ENCODE measurements at places on chromosomes 16 and 17.

GRCh38 chr16:25699069-25699468 is 7.3 kb downstream of the HS3ST4 start:
- no peak for DNase-seq

- DNase-seq: no peak
Measured at GRCh38 chr16:23089111-23089510, 60.1 kb downstream of the USP31 start.

- no peak for DNase-seq
Measured at GRCh38 chr17:80485846-80486245, 9.4 kb upstream of the NPTX1 start.

DNA sequence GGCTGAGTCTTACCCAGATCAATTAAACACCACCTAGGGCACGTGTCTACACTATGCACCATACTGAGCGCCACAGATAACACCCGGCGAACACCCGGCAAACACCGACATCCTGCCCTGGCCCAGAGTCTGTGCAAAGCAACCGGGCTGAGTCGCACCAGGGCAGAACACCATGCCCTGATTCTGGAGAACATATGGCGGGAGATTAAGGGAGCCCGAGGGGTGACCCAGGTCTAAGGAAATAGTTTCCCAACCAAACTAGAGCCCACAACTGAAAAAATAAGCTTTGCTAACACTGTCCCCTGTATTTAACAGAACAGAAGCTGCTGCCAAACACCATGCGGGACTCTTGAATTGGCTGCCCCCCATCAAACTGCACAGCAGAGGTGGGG is 22.1 kb downstream of the MYO18A start:
- no peak for DNase-seq

GRCh38 chr16:80277182-80277581 is 263.6 kb upstream of the DYNLRB2 start:
- no peak for DNase-seq

DNA sequence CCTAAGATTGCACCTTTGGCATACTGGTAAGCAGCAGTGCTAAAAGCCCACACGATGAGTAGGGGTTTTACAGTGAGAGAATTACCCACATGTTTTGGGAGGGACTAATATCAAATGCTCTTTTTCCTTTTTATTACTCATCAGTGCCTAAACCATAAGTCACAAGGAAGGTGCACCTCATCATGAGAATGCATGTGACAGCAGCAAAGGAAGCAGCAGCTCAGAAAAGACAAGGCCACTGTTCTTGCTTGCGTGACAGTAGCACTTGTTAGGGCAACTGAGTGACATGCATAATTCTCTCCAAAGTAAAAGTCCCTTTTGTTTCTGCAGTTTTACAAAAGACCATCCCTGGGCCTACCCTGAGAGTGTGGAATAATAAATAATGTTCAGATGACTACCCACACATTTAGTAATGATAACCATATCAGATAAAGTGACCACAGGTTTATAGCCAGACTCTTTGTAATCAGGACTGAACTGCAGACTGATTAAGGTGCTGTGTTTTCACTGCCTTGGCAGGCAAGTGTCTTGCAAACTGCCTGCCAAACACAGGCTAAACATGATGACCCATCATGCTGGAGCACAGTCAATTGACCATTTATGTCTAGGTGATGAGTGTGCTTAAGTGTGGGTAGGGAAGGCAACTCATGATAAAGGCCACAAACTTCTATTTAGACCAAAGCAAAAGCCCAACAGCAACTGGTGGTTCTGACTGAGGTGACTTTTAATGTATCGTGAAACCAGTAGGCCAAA is 1751.4 kb downstream of the TP53TG3F start:
- DNase-seq: no peak

DNA sequence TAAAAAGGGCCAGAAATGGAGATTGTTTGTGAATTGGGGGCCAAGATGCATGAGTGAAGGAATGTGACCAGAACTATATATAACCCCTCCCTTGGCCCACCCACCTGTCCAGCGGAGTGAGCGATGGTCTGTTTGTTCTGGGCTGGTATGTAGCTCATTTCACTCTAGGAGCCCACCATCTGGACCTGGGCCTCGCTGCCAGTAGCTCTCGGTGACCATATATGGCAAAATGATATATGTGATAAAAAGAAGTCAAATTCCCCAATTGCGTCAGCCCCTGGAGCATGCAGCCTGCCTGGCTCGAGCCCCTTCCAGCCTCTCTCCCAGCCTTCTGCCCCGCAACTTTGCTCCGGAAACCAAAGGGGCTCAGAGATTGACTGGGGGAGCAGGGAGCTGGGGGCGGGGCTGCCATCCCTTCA is 47.3 kb downstream of the CCDC42 start:
- no peak for DNase-seq

DNA sequence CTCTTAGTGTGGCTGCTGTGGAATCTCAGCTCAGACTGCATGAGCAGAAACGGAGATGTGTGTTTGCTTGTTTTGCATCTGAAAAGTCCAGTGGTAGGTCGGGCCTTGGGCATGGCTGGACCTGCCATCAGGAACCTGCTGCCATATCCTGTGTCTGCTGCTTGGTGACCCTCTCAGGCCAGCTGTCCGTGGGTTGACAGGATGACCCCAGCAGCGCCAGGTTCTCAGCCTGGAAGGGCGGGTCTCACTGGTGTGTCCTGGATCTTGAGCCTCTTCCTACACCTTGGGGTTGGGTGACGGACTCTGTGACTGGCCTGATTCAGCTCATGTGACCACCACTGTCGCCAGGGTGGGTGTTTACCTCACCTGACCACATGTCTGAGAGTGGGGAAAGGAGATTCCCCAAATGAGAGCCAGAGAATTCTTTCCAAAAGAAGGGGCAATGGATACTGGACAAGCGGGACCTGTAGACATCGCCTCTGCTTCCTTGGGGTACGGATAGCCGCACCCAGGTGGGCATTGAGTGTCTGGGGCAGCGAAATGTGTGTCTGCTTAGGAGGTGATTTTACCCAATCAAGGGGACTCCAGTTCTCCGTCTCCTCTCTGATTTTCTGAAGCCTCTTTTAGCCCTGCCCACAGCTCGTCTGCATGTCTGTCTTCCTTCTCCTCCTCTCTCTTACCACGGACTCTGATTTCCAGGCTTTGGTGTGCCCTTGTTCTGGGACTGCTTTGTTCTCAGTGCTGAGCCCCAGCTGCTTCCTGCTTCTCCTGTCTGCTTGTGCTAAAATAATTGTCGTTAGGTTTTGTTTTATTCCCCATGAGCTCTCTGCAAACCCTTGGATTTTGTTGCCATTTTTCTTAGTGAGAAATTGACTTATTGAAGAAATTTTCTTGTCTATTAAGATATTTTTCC is 399.7 kb downstream of the CPPED1 start:
- no peak for DNase-seq

DNA sequence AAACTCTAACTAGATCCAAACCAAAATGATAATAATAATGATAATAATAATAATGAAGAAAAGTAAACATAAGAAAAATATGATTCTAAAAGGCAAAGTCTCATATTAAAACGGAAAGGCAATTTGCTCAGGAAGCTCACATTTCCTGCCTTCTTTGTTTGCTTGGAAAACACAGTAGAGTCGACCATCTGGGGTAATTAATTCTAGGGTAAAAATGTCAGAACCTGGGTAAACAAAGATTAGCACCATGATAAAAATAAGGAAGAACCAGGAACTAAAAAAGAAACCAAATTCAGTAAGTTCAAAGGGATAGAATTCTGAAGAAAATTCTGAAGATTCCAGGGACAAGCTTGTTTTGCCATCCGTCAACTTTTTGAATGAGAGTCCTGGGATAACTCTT is 16.2 kb downstream of the KRABD2 start:
- no peak for DNase-seq

- no peak for DNase-seq
Measured at GRCh38 chr16:7887316-7887715, 554.7 kb downstream of the RBFOX1 start.

GRCh38 chr17:16977932-16978331 is 6.0 kb upstream of the TNFRSF13B start:
- DNase-seq: no peak

DNA sequence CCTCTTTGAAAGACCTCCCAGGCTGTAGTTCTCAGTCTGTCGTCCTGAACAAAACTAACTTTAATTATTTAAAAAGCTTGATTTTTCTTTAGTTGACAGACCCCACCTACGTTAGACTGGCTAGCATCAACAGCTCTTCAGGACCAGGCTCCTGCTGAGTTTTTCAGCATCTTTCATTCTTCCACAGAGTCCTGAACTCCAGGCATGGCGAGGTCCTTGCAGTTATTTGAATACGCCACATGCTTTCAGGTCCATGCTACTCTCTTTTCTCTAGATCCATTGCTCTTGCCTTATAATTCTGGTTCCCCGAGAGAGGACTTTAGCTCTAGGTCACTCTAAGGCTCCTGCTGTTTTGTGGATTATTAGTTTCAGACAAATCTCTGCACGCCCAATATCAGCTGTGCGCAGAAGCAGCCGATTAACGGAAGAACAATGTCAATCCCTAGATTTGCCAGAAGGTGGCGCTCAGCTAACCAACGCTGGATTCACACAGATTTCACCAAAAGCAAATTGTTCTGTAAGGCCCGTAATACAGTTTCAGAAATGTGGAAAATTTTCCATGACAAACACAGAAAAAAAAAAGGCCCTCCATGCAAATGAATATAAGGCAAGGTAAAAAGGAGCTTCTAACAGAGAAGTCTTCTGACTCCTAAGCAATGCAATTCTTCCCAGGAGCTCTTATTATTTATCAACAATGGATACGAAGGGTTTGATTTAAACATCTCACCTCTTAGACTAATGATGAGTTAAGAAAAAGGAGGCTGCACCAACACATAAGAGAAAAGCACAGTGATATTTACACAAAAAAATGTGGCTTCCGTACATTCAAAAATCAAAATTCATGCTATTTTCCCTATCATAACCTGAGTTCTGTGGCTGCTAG is 33.5 kb upstream of the BCO1 start:
- DNase-seq: peak; percentile 60

- no peak for DNase-seq
Measured at GRCh38 chr17:57818066-57818465, 31.8 kb downstream of the MRPS23 start.

DNA sequence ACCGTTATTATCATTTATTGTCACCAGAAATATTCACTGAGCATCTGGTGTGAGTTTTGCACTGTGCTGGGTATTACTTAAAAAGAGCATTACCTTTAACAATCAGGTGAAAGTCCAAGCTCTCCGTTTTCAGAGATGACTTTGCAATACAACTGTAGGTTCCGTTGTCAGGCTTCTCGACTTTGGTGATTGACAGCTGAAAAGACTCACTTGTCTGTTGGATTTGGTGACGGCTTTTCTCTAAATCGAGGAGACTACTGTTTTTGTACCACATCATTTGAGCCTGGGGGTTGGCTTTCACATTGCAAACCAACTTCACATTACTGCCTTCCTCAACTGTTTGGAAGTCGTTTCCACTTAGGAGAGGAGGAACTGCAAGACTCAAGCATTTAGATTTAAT is 9.1 kb downstream of the TMIGD1 start:
- no peak for DNase-seq

DNA sequence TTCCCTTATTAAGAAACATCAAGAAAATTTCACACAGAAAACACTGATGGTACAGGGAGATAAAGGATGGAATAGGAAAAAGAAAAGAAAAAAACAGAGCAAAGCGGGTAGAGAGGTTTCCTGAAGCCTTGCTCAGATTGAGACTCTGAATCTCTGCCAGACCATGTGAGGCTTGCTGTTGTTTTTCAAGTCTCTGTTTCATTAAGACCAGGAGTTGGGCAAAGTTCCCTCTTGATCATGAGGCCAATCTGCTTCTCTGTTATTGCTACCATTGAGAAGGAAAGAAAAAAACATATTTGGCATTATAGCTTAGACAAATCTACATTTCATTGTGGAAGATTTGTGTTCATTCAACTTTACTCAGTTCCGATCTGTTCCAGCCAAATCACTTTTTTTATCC is 201.6 kb upstream of the SOX9 start:
- no peak for DNase-seq

DNA sequence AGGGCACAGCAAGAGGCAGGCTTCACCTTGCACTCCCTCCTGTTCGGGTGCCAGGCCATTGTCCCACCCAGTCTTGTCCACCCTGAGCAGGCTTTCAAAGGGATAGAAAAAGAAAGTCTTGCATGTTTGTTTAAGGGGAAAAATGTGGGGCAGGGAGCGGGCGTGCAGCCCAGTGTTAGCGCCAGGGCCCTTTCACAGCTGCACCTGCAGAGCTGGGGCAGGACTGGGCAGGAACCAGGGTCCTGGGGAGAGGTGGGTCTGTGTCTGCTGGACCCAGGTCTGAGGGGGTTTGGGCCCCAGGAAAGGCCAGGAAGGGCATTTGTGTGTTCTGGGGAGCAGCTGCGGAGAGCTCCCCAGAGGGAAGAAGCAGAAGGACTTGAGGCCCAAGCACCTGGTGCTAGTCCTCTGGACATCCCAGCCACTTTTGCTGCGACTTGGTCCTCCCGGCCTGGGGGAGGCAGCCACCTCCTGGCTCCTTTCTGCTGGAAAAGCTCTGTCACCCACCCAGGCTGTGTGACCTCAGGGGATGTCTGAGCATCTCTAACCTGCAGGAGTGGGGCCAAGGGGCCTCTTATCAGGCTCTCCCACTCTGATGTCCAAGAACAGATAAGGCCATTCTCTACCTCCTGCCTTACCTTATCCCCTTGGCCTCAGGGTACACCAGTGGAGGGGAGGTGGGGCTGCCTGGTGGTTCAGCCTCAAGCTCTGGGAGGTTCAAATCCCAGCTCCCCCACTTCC is 44.7 kb downstream of the PSME3IP1 start:
- DNase-seq: no peak

- no peak for DNase-seq
Measured at GRCh38 chr17:72268431-72268830, 147.6 kb downstream of the SOX9 start.

DNA sequence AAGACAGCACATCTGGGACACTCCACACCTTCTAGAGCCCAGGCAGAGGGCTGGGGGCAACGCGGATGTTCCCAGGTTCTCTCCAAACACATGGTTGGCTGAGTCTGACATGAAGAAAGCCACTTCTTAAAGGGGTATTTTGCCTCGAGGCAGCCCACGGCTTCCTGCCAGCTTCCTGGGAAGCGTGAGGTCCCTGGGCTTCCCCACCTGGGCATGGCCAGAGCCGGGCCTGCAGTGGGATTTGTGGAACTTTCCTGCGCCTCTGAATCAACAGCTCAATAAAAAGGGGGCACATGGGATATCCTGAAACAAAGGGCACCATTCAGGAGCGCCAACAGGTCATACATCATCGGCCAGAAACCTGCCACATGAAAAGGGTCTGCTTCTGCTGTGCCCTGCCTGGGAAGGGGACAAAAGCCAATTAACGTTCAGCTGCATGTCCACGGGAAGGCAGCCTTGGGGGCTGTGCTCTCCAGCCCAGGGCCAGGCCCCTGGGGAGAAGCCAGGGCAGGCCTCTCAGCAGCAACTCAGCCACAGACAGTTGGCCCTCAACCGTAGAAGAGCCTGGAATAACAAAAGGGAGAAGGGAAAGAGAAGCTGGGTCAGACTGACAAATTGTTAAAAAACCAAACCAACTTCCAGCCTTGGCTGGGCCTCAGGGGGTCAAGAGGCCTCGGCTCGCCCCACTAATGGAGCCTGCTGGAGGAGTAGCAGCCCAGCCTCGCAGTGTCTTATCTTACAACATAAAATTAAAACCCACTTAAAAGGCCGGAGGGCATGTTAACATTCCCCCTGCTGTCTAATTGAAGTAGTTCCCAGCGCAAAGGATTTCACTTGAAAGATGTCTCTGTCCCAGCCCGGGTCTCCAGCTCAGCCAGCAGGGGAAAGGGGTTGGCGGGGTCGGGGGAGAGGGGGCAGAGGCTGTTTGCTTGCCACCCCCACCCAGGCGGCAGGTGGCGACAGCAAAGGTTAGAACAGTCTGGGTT is 34.2 kb downstream of the TBX4 start:
- DNase-seq: peak; percentile 13

GRCh38 chr16:49886554-49887094 is 30.7 kb upstream of the ZNF423 start:
- no peak for DNase-seq

GRCh38 chr17:40980596-40980995 is 3.5 kb downstream of the KRT40 start:
- no peak for DNase-seq

Measured in activated CD8-positive, alpha-beta memory T cell treated with anti-CD3 and anti-CD28 coated beads for 24 hours (primary cell).